ENCODE measurements at places on chromosomes 2 and 18.

DNA sequence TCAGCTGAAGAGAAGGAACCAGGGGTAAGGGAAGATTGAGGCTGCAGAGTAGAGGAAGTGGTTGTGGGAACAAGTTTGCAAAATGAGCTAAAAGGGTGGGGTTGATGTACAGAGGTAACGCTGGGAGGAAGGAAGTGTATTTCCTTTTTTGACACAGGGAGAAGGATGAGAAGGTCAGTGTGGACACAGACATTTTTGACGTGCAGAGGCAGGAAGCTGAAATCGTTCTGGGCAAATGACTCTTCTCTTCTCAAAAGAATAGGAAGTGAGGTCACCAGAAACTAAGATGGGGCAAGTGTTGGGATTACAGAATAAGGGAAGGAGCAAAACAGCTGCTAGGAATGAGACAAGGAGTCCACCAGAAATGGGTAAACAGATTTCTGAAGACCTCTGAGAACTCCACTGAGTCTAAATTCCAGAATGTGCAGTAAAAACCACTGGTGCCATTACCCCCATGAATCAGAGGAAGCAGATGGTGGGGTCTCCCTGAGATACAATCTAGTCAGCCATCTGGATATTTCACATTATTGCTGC lies 20.0 kb upstream of the RNF149 start:
- no peak for DNase-seq

- no peak for DNase-seq
These were observed 479.4 kb upstream of the TCF4 start for GRCh38 chr18:56067214-56067894.

GRCh38 chr18:23363865-23364570 lies 89.1 kb upstream of the RIOK3 start:
- no peak for DNase-seq

- no peak for DNase-seq
These were observed 41.6 kb upstream of the DPP10 start for GRCh38 chr2:114400890-114401289.

DNA sequence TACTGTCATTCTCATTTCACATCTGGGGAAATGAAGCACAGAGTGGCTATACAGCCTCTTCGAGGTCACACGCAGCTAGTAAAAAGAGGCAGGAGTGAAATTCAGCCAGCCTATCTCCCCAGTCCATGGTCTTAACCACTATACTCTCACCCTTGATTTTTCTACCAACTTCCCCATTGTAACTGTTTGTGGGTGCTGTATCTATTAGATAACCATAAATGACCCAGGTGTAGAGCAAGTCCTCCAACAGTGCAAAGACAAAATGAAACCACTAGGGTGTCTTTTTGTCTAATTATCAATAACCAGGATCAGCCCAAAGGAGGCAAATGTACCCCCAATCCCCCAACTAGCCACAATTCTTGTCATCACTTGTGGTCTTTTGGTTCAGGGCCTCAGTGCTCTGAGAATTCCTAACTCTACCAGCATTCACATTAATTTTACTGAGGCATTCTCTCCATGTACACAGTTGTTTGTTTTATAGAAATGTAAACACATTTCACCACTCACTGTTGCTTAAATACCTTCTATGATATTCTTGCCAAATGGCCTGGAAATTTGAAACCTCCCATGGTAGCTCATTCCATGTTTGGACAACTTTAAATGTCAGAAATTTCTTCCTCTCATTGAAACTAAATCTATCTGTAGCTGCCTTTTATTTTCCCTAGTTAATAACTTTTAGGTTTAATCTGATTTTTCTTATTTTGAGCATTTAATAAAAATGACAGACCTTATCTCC lies 58.7 kb downstream of the SLC40A1 start:
- DNase-seq: no peak

DNA sequence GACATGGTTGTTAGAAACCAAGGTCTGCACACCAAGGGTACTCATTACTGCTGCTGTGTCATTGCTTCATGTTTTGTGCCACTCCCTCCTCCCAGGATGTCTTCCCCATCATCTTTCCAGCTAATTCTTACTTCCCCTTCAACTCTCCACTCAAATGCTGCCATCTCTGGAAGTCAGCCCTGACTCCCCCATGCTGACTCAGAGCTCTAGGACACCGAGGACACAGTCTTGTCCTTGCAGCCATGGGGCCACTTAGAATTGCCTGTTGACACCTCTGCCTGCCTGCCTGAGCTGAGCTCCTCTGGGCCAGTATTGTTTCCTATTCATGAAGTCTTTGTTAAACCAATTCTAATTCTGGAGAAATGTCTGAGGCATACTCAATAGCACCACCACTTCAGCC lies 100.2 kb downstream of the GYPC start:
- DNase-seq: no peak

DNA sequence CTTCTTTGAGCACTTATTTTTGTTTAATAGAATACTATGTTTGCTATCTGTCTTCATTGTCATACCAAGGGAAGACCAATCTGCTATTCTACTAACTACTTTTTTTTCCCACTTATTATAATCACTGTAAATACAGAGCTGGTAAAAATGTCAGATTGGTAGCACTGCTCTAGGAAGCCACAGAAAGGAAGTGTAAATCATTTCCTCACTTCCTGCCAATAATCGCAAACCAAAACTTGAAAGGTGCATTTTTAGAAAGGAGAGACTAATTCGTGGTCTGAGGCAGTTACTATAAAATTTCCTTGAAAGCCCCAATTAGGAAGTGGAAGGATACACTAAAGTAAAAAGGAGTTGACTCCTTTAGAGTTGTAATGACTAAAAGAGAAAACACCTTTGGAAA lies 13.9 kb upstream of the THSD7B start:
- DNase-seq: no peak

DNA sequence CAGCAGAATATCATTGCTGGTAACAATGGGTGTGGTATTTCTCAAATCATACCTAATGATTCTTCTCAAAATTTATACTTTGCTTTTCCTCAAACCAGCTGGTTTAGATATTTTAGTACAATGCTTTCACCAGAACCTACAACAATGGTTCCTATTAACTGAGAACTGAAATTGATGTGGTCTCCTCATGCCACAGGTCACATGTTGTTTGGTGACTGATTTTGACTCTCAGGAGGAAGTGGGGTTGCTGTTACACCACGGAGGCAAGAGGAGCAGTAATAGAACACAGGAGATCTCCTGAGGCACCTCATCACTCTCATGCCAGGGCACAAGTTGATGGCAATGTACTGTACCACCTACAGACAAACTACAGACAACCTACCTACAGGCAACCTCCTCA lies 3.0 kb upstream of the CEP68 start:
- no peak for DNase-seq

DNA sequence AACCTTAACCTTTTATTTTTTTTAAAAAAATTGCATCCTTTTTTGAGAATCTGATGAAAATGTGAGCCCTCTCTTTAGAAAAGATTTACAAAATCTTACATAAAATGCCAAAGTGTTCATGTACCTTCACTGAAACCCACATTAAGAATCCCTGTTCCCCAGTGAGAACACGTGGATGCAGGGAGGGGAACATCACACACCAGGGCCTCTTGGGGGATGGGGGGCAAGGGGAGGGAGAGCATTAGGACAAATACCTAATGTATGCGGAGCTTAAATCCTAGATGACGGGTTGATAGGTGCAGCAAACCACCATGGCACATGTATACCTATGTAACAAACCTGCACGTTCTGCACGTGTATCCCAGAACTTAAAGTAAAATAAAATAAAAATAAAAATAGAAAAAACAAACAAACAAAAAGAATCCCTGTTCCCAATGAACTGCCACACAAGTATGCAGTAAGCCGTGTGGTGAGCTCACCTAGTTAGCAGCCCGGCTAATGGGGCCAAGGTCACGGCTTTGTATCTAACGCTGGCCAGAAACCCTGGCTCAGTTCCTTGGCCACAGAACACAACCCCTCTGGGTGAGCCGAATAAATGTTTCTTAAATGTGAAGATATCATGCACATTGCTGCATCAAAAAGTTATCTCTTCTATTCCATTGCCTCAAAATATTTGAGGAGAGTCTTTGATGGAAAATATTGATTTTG lies 41.4 kb downstream of the CHST9 start:
- no peak for DNase-seq

DNA sequence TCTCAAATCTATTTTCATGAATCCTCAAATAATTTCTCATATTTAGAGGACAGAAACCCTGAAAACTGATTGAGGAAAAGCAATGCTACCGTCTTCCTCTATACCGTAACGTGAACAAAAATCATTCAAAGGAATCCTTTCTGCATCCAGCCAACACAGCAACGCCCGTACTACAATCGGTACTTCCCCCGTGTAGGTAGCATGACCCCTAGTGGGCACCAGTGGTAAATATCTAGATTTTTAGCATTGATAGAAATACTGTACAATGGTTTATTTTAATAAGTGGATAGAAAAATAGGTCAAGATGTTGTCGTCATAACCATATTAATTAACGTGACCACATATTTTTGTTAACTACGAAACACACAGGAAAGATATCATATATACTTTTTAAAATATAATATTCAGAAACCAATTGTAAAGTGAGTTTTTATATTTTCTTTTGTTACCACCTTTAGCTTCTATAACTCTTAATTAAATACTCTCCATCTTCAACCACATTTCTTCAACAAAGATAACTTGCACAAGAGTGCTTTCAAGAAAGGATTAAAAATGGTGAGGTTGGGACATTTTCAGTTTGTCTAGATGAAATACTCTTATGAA lies 194.1 kb downstream of the SS18 start:
- peak; percentile 8 for DNase-seq

GRCh38 chr2:43224131-43224570 lies 2.3 kb downstream of the ZFP36L2 start:
- DNase-seq: no peak

DNA sequence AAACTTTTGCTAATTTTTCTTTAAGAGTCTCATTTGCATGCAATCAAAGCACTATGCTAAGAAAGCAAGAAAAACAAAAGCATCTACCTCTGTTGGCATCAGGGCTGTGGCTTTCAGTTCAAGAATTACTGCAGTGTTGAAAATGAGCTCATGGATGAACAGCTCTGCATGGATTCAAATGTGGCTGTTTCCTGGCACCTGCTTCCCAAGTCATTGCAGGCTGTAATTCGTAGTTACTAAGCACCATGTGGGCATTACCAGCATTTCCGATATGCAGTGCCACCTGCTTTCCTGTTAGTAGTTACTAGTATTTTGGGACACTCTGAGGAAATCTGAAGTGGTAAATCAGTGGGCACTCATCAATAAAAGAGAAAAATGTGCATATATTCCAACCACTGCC lies 37.8 kb upstream of the FAM110C start:
- DNase-seq: no peak

GRCh38 chr2:199261239-199261638 lies 196.5 kb downstream of the SATB2 start:
- no peak for DNase-seq

DNA sequence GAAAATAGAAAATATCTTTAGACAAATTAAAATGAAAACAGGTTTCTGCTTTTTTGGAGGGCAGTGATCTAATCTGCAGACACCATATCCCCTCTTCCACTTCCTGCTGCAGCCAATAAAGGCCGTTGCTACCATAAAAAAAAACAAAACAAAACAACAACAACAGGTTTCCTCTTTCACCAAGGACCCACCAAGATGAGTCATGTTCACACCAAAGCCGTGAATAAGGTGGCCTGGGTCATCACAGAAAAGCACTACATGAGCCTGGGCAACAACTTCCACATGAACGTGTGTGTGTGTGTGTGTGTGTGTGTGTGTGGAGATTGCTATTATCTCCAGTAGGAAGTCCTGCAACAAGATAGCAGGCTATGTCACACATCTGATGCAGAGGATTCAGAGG lies 24.8 kb upstream of the TFCP2L1 start:
- no peak for DNase-seq

Data from NCI-H510A (cell line).